T-helper 1 cell (primary cell): ENCODE measurements at places on chromosomes 11 and 22.

- no peak for DNase-seq
Measured at GRCh38 chr22:27134315-27134701, 476.9 kb downstream of the MIAT start.

DNA sequence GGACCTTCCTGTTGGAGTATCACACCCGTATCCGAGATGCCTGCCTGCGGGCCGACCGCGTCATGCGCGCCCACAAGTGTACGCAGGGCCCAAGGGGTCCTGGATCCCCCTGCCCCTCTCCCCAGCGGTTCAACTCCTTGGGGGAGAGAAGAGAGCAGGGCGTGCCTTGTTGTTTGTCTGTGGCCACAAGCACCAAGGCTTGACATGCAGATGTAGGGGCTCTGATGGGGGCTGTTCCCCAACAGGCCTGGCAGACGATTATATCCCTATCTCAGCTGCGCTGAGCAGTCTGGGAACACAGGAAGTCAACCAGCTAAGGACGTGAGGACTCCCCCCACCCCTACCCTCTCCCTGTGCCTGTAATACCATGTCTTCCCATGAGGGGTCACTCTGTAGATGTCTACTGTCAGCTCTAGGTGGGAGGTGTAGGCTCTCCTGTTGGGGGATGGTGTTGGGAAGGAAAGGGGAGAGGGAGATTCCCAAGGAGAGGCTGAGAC lies 6.8 kb downstream of the CFL1 start:
- no peak for DNase-seq

DNA sequence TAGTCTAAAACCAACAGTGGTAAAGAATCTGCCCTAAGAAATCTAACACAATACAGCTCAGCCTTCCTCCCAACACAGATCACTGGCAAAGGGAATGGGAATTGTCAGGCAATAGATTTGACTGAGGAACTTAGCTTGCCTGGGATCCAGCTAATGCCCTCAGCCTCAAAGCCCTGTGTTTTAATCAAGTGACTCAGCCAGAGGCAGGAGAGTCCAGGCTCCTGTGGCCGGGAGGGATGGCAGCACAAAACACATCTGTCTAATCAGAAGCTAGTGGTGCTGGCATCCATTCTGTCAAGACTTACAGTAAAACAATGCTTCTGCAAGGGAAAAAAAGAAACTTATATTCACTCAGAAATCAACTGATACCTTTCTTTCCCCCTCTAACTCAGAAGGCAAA lies 5.6 kb downstream of the SYTL2 start:
- DNase-seq = no peak

DNA sequence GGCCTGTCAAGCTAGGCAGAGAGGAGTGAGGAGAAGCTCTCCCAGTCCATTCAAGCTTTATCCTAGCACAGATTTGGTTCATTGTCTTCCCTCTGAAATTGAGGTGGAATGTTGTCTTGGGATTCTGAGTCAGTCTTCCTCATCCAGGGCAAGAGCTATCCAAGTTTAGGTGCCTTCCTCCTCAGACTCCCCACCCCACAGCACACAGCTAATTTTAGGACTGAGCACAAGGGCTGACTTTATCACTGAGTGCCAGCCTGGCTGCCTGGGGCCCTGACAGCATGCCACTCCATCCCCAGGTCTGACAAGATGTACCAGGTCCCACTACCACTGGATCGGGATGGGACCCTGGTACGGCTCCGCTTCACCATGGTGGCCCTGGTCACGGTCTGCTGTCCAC lies 2.6 kb downstream of the PGAP2 start:
- DNase-seq = no peak

- DNase-seq = no peak
Measured at GRCh38 chr22:39429916-39430575, 26.8 kb upstream of the MGAT3 start.

GRCh38 chr11:71294846-71295600 lies 42.6 kb upstream of the SHANK2 start:
- no peak for DNase-seq

- DNase-seq = no peak
Measured at GRCh38 chr11:115892016-115892415, 387.8 kb upstream of the CADM1 start.

- DNase-seq = no peak
Measured at GRCh38 chr22:23548501-23549197, 31.4 kb downstream of the IGLL1 start.

- no peak for DNase-seq
Measured at GRCh38 chr22:38706101-38706900, 557 bp downstream of the GTPBP1 start.

DNA sequence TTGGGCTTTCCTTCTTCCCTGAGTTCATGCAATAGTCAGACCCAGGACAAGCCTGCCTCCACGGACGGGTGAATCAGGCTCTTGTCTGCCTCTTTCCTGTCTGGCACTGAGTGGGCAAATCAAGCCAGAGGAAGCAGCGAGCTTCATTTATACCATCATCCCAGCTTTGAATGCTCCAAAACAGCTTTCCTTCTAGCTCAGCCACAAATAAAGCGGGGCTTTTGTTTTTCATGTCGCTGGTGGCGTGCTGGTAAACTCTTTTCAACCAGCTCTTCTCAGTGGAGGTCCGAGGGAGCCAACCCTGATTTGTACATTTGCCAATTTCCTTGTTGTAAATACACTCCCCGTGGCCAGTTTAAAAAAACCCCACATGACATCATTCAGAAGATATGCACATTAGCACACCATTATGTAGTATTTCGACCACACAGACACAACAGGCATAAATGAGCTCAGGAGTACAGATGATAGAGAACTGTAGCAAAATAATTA lies 8.6 kb downstream of the C11orf91 start:
- no peak for DNase-seq

DNA sequence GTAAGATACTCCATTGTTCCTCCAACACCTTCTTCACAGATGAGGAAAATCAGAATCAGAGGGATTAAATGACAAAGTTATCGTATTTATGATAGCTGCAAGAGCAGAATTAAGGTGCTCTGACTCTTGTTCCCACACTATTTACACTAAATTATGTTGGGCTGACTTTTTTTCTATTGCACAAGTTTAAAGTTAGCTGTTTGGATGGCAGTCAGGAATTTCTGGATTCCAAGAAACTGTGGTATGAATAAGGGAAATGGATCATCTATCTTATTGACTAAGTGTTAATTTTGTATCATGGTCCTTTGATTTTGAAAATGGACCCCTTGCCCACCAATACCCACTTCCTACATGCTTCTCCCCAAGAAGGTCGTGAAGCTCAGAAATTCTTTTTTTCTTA lies 19.9 kb upstream of the APOA1 start:
- DNase-seq = no peak

GRCh38 chr11:9396310-9396709 lies 11.9 kb downstream of the IPO7 start:
- DNase-seq = no peak

GRCh38 chr11:68521969-68522652 lies 61.6 kb downstream of the PPP6R3 start:
- DNase-seq = no peak

DNA sequence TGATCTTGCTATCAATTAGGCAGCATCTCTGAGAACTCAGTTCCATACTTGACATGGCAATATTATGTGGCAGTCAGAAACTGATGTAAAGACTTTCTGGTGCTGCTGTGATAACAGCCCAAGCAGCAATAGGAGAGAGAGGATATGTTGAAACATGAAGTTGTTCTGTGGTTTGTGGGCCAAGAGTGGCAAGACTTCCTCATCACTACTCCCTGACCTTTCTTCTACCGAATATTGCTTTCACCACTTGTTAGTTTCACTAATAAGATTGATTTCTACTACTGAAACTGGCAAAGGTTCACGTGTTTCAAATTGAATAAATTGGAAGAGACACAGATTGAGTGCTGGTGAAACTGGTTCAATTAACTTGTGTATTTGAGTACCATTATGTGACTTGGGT lies 852.6 kb upstream of the RAG2 start:
- no peak for DNase-seq

GRCh38 chr22:40261783-40262182 lies 84.1 kb downstream of the TNRC6B start:
- no peak for DNase-seq

- no peak for DNase-seq
Measured at GRCh38 chr11:39777035-39777434, 1682.4 kb downstream of the LRRC4C start.

DNA sequence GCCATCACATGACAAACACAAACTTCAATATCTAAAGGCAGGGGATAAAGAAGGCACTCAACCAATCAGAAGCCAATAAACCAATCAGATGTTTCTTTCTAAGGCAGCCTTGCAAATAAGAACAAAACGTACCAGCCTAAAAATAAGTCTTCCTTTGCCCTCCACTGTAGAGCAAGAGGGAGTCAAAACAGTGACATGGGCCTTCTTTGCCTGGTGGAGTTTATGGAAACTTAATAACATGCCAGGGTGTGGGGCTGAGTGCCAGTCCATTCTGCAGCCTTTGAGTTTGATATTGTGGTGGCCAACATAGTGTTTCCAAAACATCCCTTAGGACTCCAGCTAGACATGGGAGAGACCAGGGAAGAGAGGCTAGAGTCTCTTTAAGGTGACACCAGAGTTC lies 126.1 kb upstream of the NECTIN1 start:
- no peak for DNase-seq

DNA sequence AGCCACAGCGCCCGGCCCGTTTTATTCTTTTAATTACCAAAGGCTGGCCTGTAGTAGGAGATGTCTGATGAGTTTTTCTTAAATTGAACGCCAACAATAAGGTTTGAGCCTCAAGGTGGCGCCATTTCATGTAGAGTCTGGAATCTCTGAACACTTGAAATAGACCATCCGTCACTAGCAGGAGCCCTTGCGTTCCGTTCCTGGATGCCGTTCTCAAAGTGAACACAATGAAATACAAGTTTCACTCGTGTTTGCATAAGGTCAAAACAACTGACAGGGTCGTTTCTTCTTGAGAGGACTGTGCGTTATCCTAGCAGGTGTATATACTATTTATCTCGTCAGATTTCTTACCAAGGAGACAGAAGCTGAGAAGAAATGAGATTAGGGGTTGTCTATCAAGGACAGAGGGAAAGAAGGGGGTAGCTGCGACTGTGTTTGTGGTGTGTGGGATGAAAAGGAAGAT lies 18.7 kb upstream of the SCGB1D1 start:
- DNase-seq = peak; percentile 68

DNA sequence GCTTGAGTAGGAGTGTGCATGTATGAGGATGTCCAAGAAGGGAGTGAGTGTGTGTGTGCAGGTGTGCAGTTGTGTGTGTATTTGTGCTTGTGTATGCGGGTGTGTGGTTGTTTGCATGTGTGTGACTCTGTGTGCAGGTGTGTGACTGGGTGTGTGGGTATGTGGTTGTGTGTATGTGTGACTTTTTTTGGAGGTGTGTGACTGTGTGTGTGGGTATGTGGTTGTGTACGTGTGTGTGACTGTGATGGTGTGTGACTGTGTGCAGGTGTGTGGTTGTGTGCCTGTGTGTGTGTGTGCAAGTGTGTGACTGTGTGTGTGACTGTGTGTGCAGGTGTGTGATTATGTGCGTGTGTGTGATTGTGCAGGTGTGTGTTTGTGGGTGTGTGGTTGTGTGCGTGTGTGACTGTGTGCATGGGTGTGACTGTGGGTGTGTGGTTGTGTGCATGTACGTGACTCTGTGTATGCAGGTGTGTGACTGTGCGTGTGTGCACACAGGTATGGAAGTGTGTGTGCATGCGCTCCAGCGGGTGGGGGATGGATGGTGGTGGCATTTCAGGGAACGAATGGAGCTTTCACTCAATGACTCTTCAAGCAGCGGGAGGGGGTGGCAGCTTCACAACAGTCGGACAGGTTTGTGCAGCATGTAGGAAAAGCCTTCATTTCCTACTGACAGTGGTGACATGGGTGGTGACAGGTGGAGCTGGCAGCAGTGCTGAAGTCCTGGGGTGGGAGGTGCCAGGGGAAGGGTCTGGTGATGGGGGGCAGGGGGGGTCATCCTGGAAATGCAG lies 47.6 kb downstream of the CACNA1I start:
- no peak for DNase-seq

DNA sequence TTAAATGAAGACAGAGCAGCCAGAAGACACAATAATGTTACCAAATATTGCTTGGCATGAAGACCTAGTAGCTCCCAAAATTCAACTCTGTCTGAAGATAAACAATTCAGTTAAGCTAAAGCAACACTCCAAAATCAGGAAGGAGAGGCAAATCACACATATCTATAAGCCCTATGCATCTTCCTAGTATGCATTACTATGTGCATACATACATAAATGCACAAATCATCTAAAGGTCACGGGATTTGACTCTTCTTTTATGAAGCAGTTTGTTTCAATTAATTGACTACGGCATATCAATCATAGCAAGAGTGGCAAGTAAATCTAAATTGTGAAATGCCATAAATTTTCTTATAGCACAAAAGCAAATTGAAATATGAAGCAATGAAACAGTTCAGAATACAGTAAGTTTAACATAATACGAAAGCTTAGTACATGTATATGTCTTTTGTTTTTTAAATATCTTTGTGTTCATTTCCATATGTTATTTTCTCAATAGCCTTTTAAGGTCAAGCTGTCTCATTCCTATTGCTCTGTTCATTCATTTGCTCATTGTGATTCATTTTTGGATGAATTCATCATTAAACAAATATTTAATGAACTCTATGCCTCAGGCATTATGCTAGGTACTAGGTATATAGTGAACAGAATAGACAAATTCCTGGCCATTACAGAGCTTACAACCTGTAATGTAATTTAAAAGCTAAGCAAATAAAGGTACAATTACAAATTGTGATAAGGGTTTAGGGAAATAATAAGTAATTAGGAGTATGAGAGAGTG lies 540.5 kb downstream of the DLG2 start:
- no peak for DNase-seq

- no peak for DNase-seq
Measured at GRCh38 chr11:64990222-64990923, 6.4 kb downstream of the BATF2 start.

DNA sequence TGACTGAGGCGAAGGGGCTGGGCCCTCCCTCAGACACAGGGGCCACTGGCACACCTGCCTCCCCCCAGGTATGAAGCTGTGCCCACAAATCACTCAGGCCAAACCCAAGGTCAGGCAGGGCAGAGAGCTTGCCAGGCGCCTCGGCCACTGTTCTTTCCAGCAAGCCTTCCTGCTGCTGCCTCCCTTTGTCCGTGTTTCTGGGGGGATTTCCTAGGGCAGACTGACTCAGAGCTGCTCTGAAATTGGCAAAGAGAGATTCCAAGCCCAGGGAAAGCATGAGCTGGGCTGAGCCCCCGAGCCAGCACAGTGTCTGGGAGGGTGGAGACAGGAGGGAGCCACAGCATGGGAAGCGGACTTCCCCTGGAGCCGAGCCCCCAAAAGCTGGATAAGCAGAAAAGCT lies 33.2 kb downstream of the PPP2R1B start:
- DNase-seq = no peak

GRCh38 chr22:19527861-19528417 lies 3.7 kb upstream of the CLDN5 start:
- DNase-seq = no peak

- no peak for DNase-seq
Measured at GRCh38 chr22:17366830-17367229, 2.4 kb upstream of the CECR2 start.

- no peak for DNase-seq
Measured at GRCh38 chr11:3996651-3997050, 97.9 kb upstream of the RRM1 start.
